ENCODE measurements at places on chromosomes 2 and 18. TPM values are rescaled to one million over a fixed set of nuclear protein-coding genes. Genes with fewer than 3 reads are reported as not detected.

DNA sequence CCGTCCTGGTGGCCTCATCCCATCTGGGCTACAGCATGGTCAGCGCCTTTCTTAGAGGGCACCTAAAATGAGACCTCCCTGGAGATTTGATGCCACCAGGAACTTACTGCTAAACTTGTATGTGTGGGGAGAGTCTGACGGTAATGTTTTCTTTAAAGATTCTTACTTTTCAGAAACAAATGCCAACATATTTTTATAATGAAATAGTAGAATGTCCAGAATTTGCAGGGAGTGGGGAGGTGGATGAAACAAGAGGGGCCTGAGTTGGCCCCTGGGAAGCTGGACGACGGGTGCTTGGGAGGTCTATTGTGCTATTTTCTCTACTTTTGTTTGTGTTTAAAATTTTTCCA lies 118.8 kb upstream of the CTDP1 start:
- no peak for DNase-seq

DNA sequence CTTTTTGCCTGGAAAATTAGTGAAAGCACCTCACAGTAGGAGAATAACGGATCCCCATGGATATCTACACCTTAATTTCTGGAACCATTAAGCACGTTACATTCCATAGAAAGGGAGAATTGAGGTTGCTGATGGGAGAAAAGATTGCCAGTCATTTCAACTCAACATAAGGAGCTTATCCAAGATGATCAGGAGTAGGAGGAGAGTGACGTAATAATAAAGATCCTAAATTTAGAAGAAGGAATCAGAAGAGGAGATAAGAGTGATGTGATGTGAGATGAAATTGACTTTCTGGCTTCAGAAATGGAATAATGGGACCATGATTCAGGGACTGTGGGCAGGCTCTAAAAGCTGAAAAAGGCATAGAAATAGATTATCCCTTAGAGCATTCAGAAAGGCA lies 1017.8 kb upstream of the CHAC2 start:
- no peak for DNase-seq

DNA sequence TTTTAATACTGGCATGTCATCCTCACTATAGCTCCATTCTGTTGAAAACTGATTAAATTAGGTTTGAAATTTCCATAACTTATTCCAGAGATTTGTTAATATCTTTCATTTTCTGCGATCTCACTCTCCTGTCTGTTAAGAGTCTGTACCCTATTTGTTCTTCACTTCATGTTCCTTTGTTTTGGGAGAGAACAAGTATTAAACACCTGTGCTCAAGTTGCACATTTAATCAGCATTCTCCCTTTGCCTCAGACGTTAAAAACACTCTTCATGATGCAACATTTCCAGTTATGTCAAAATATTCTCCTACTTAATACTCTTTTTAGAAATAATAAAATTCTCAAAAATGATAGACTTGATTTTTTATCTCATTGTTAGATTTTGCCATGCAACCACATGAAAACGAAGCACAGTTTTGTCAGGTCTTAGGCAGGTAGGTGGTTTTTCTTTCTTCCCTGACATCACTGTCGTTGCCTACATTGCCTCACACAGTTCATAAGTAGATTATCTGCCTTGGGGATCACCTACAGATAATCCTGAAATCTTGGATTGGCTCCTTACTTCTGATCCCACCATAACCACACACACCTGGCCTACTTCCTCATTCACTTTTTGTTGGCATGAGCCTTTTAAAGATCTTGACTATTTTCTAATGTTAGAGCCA lies 109.9 kb downstream of the GAREM1 start:
- DNase-seq: no peak

DNA sequence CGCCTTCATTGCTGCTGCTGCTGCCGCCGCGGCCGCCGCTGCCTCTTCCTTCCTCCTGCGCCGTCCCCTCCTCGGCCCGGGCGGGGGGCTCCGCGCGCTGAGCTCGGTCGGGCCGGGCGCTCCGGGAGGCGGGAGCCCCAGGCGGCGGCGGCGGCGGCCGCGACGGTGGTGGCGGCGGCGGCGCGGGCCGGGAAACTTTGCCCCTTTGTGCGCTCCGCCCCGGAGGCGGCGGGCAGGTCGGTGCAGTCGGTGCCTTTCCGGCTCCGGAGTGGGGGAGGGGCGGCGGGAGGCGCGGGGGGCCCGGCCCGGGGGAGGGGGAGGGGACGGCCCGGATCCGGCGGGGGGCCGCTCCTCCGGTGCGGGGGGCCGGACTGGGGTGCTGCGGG lies 205 bp downstream of the TET3 start:
- no peak for DNase-seq

- no peak for DNase-seq
These were observed 103.2 kb downstream of the FAM161A start for GRCh38 chr2:61750624-61751023.

DNA sequence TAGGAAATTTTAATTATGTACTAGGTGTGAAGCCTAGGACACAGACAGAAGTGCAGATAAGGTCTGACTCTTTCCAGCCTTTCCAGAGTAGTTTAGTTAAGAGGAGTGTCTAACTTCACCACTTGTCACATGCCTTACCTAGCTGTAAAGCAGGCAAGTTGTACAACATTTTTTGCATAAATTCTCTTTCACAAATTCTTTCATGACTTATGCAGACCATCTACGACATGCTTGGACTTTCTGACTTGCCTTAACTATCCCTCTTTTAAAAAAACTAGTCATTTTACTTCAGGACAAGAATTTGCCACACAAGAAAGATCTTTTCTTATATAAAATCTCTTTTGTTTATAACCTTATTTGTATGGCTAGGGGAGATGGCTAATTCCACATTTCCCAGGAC lies 1273.6 kb upstream of the SLC39A10 start:
- no peak for DNase-seq

- no peak for DNase-seq
These were observed 746.0 kb upstream of the TMEFF2 start for GRCh38 chr2:192940767-192941166.

GRCh38 chr2:193272011-193272410 lies 1077.3 kb upstream of the TMEFF2 start:
- no peak for DNase-seq

DNA sequence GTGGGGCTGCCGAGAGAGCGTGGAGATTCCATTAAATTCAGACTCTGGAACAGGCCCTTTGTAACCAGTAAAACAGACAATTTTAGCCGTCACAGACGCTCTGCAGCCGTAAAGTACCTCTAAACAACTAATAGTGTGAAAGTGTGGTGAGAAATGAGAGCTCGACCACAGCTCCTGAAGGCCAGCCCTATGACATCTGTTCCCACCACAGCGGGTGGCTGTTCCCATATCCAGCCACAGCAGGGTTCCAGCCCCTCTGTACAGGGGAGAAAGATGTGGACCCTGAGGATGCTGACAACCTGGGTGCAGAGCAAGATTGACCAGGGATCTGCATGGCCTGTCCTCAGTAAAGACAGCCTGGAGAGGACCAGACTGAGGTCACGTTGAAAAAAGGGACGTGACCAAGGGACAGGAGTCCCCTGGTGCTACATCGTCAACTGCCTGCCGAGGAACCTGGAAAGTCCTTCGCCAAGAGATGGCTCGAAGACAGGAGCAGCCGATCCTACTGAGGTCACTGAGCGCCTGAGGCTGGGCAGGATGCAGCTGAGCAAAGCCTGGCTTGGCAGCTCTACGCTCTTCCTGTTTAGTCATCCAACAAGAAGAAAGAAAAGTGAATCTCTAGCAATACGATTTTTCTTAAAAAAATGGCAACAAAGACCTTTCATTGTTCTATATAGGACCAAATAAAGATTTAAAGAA lies 831.7 kb downstream of the RNF144A start:
- no peak for DNase-seq

DNA sequence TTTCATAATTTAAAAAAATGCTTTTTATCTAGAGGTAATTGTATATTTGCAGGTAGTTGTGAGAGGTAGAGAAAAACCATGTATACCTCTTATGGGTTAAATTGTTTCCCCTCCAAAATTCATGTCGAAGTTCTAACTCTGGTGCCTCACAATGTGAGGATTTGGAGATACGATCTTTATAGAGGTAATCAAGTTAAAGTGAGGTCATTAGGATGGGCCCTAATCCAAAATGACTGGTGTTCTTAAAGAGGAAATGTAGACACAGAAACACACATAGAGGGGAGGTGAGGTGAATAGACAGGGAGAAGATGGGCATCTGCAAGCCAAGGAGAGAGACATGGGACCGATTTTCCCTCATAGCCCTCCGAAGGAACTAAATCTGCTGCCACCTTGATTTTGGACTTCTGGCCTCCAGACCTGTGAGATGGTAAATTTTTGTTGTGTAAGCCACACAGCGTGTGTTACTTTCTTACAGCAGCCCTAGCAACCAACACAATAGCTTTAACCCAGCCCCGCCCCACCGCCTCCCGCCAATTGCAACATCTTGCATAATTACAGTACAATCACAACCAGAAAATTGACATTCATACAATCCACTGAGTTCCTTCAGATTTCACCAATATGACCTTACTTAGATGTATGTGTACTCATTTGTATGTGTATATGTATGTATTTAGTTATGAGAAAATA lies 208.9 kb downstream of the MIB1 start:
- DNase-seq: no peak

GRCh38 chr2:3198119-3198518 lies 179.5 kb downstream of the EIPR1 start:
- no peak for DNase-seq

DNA sequence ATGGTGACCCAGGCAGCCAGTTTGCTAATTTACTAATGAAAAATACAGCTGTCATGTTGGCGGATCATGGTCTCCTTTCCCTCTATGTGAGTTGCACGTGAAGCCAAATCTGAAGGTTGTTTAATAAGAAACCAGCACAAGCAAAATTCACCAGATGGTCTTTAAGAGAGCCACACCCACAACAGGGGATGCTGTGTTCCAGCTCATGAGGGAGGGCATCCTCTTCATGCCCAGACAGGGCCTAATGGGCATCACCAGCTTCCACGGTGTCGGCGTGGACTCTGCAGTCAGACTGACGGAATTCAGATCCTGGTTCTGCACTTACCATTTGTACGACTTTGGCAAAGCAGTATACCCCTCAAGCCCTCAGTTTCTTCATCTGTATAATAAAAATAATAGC lies 39.9 kb downstream of the TMEM247 start:
- no peak for DNase-seq

DNA sequence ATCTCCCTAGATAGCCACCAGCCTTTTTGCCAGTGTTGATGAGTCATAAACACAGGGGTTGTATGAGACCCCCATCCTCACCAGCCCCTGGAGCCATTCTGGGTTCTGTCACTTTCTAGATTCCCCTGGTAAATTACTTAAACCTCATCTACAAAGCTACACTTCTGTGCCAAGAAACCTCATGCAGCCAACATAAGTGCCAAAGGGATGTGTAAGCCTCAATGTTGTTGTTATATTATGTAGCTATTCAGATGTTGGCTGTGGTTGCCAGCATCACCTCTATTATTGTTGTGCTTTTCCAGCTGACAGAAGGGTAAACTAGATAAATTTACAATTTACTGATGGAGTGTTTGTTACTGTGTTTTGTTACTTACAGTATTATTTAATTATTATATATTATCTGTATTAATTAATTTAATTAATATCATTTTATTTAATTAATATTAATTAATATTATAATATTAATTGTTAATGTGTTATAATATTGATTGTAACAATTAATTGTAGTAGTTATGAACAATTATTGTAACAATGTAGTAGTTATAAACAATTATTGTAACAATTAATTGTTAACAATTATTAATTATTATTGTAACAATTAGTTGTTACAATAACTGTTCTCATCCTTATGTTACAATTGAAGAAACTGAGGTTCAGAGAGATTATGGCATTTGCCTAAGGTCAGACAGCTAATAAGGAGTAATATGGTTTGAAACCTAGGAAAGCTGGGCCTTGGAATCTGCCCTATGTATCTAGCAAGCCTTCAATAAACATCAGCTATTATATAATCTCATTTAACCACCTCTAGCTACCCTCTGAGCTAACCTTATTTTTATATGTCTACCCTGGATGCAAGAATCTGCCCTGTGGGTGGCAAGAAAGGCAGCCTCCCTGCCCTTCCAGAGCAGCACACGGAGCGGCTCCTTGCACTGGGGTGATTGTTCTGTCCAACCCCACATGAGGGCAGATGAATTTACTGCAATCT lies 36.1 kb downstream of the PSTPIP2 start:
- DNase-seq: no peak

DNA sequence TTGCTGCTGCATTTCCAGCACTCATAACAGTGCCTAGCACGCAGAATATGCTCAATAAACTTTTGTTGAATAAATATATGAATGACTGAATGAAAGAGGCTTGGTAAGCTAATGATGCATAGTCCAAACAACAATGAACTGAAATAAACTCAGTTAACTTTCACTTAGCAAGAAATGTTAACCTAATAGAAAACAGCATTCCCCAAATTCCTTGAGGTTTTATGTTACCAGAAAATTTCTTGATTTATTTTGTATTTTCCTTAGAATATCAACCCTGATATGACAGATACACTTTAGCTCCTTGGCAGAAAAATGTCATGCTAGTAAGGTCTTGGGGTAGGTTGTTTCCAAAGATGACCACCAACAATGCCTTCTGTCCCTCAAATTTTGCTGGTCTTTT lies 217.4 kb downstream of the KCNE4 start:
- no peak for DNase-seq

DNA sequence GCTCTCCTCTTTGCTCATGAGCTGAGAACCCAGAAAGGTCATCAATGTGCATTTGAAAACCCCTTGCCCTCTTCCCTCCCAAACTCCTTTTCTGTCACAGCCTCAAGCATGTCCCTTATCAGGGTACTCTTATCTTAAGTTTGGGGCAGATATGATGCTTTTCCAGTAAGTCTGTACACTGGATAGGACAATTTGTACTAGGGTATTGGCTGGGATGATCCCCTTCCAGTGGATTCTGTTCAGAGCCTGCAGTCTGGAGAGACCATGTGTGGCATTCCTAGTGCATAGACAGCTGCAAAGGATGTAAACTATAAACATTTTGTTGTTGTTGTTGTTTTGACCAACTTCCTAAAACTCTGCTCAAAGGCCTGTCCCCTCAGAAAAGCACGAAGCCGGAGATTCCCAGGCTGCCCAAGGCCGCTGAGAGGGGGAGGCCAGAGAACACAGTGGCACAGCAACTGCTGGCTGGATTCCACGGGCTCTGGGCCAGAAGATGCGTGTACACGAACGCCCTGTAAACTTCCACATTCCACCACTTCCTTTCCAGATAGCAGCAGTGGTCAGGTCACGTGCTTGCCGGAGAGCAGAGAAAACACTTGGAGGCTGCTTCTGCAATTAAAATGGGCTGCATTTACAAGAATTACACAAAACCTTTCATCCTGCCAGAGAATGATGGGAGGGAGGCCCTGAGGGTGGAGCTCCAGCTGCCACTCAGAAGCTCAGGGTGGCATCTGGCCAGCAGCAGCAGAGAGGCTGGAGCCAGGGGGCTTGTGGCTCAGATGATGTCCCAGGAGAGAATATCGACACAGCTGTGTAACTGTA lies 42.1 kb downstream of the BMP10 start:
- DNase-seq: no peak

GRCh38 chr2:112189001-112189556 lies 50.9 kb downstream of the FBLN7 start:
- DNase-seq: no peak

Gene SPP2
- total RNA-seq: 0.37 TPM

Gene KCNG3
- not detected for total RNA-seq

Gene SP140
- total RNA-seq: 113 TPM

Gene EHD3
- 10.9 TPM for total RNA-seq

Gene TCF7L1
- 0.10 TPM for total RNA-seq

Gene EFR3B
- 3.5 TPM for total RNA-seq

Gene UGT1A10
- not detected for total RNA-seq

Data from GM12878 (cell line).